ENCODE measurements at places on chromosomes 3 and 15.

DNA sequence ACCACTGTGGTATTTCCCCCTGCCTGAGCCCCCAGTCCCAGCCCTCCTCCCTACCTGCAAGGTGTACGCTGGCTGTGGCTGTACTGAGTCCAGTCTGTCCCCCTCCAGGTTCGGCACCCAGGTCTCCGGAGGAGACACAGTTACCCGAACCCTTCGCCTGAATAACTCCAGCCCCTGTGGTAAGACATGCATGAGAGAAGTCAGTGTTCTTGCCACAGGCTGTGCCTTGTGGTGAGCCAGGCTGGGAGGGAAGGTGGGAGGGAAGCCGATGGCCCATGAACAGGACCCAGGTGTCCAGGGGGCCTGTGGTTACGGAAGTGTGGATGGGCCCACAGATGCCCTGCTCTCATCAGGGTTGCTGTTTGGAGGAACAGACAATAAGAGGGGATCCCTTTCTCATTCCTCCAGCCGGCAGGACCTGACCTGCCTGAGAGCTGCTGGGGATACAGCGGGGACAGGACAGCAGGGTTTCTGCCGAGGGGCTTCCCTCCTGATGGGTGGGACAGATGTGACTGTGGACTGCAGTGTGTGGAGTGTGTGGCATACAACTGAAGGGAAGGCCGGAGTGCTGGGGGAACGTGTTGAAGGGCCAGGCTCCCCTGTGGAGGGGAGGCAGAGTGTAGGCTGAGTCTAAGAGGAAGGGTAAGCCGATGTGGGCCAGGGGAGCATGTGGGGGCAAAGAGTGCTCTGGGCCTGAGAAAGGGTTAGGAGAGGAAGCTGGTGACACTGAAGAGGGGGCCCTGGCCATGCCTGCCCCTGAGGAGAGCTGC lies 21.9 kb downstream of the ACAA1 start:
- no peak for DNase-seq

- no peak for DNase-seq
Measured at GRCh38 chr3:127665165-127665564, 7.6 kb upstream of the ABTB1 start.

DNA sequence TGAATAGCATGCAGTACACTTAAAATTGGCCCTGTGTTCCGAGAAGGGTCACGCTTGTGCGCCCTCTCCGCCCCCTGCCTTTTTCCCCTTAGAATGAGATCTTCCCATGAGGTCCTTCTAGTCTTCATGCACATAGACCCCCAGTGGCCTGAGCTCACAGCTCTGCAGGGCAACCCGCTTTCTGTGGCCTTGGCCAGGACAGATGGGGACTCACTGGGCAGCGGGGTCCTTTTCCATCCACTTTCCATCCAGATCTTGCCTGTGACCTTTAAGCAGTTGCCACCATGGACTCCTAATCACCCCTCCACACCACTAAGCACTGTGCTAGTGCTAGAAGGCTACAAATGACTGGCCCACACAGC lies 244.4 kb downstream of the UACA start:
- no peak for DNase-seq

DNA sequence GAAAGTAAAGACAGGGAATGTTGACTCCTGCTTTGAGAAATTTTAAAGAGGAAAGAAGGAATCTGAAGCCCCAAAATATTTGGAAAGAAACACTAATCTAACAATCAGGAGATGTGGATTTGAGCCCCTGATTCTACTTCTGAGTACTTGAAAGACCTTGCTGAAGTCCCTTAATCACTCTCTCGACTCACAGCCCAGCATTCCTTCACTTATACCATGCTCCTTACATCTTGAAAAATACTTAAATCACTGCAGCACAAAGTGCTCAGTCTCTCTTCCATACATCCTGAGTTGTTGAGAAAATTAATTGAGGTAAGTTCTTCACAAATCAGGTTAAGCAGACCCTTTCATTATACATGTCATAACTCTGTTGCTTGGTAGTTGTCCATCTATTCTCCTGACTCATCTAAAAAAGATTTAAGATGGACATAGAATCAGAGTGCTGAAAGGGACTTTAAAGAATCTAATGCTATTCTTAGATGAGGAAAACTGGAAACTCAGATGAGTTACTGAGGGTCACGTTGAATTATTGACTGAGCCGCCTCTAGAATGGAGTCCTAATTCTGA lies 72.8 kb upstream of the THSD4 start:
- DNase-seq, result no peak

DNA sequence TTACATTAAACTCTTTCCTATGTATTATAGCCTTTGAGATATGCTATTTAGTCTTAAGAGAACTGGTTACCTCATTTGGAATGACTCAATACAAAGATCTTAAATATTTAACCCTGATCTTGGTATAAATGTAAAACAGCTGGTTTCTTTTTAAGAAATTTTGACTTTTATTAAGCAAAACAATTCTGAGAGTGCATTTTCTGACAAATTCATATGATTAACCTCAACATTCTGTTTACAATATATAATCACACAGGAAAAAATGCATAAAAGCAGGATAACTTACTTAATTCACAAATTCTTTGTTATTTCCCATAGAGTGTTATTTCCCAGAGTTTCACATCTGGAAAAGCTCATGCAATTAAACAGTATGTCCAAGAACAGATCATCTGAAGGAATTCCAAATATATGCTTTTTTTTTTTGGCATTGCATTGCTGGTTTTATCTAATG lies 400.4 kb upstream of the THBS1 start:
- DNase-seq, result no peak

DNA sequence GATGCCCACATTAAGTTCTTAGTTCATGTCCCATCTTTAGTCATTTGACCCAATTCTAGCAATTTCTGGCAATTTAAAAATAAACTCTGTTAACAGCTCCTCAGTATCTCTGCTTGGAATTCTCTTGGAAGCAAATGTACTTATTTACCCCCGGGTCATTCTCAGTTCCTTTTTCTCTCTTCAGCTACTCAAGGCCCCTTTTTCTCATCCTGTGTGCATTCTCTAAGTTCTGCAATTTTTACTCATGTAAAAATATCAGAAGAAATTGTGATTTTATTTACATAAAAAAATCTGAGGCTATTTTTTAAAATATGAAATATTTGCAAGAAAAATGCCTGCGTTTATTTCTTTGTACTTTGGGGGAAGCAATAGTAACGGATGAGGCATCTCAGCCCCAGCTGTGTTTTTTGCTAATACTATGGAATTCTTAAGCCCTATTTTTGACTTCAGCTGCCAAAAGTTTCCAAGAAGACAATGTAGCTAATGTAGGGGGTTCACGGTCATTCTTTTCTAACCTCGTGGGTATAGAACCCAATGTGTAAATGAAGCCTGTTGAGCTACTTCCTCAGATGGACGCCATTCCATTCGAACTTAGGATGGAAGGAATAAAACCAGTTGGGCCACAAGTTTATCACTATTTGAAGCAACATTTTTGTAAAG lies 20.0 kb downstream of the CERS3 start:
- DNase-seq, result no peak

DNA sequence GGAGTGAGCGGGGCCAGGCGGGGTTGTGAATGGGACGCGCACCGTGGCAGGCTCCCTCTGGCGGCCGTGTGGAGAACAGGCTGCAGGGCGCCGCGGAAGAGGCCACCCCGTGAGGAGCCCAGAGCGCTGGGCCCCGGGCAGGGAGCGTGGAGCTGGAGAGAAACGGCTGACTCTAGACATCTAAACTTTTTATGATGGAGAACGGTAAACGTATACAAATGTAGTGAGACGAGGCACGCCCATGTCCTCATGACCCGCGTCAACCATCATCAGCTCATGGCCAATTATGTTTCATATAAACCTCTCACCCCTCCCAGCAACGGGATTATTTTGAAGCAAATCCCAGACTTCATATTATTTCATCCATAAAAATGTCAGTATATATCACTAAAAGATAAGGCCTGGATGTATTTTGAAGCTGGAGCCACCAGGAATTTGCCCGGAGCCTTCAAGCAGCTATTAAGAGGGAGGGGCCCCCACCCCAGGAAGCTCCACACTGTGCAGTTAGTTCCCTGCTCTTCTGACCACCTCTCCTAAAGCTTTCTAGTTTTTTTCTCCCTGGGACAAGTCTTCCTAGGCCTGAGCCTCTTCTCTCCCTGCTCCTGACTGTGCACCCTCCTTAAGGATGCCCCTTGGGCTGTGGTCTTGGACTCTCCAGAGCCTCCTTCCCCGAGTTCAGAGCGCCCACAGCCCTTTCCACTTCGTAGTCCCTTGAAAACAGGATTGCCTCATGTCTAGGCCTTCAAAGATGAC lies 149.5 kb downstream of the SMAD6 start:
- peak; percentile 92 for DNase-seq

Data from lower lobe of right lung (tissue), 2 donors.